Stimulated activated CD4-positive, alpha-beta T cell treated with anti-CD3 and anti-CD28 coated beads, TNF-alpha, amount 100 ng/mL, for 1 hour (primary cell): ENCODE measurements at places on chromosomes 16 and 17.

DNA sequence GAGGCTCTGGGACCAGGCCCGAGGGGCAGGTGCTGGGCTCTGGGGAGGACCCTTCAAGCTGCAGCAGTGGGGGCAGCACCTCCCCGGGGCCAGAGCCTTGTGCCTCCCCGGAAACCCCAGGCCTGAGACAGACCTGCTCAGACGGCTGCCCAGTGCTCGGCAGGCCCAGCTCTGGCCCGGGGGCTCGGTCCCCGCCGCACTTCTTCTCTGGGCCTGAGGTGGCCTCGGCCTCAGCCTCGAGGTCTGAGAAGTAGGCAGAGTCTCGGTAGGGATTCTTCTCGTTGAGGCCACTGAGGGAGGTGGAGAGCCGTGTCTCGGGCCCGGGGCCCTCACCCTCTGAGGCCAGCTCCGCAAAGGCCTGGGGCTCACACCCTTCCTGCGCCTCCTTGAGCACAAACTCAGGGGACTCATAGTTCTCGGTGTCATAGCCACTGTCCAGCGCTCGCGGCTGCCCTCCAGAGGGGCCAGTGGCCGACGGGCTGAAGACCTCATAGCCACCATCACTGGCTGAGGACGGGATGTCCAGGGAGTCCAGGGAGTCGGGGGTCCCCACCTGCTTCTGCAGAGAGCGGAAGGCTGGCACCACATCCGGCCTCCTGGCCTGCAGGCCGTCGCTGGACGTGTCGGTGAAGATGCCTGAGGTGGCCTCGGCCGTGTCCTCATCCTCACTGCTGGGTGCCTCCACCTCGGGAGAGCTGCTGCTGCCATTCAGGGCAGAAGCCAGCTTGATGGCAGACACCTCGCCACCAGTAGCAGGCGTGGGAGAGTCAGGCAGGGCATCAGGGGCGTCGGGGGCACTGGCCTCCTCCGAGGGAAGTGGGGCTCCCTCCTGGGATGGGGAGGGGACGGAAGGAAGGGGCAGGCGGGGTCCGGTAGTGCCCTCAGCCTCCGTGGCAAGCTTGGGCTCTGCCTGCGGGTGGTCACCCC lies 44.3 kb upstream of the PVALEF start:
- no peak for DNase-seq

- no peak for DNase-seq
Measured at GRCh38 chr17:12068946-12069345, 48.3 kb downstream of the MAP2K4 start.

DNA sequence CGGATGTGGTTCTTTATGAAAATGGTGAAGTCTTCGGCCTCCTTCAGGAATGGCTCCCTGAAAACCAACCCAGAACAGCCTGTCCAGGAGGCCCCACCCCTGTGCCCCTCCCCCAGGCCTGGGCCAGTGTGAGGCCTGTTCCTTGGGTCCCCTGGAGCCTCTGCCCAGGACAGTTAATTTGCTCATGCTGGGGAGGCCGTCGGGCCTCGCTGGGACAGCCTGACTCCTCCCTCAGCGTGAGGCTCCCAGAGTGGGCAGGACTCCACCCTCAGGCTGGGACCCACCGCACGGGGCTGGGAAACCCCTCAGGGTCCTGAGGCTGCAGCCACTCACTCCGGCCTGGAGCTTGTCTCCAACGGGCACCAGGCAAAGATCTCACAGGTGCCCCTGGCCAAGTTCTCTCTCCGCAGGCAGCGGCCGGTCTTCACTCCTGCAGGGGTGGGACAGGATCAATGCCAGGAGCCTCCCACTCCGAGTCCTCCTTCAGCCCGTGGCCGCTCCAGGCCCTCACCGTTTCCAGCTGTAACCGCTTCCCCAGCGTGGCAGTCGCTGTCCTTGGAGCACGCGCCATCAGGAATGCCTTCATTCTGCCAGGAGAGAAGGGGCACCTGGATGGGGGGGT lies 5.8 kb downstream of the P2RX5 start:
- DNase-seq, result no peak

GRCh38 chr16:61382435-61382834 lies 653.8 kb downstream of the CDH8 start:
- no peak for DNase-seq

- no peak for DNase-seq
Measured at GRCh38 chr16:4544473-4544872, 5.9 kb upstream of the CDIP1 start.

GRCh38 chr16:56244612-56245011 lies 53.3 kb downstream of the GNAO1 start:
- DNase-seq, result no peak

DNA sequence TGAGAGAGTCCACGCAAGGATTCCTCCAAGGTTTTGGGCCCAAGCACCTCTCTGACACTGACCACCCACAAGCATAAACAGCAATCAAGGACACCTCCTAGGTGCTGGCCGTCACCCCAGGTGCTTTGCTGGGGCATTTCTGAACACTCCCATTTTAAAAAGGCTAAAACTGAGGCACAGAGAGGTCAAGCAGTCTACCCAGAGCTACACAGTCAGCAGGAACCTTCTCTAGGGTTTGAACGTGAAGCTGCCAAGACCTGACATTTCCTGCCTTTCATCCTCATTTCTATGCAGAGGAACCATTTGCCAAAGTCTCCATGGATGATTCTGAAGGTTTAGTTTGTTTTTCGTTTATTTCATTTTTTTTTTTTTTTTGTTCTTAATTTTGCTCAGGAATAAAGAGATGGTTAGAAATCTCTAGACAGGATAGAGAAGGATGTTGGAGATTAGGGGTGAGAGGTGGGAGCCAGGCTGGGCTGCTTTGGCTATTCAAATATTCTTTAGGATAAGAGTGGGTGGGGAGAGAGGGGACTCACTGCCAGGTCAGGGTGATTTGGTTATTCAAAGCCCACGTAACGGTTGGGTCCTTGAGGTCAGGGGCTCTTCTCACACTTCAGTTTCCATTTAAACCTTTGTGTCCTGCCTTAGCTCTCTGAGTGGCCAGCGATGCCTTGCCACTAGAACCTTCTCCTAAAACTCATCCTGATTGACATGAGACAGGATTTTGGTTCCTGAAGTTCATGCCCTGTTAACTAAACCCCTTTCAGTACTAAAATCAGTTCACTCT lies 6.2 kb downstream of the PLCG2 start:
- no peak for DNase-seq

- no peak for DNase-seq
Measured at GRCh38 chr16:68490829-68491575, 42.7 kb upstream of the SMPD3 start.

DNA sequence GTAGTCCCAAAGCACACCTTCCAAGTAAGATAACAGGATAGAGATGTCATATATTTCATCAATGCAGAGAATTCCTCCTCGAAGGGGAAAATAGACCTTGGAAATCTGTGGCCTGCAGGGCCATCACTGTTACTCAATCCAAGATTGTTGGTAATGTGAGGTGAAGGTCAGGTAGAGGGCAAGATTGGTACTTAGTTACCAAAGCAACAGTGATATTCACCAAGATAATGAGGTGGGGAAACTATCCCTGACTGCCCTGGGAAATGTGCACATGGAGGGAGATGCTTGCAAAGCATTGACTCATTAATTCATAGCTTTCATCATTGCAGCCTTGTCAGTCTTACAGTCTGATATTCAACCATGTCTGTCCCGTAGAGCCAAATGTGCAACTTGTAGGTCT lies 234.1 kb upstream of the MON1B start:
- DNase-seq, result no peak

- DNase-seq, result no peak
Measured at GRCh38 chr17:47729476-47729875, 3.6 kb upstream of the TBX21 start.

DNA sequence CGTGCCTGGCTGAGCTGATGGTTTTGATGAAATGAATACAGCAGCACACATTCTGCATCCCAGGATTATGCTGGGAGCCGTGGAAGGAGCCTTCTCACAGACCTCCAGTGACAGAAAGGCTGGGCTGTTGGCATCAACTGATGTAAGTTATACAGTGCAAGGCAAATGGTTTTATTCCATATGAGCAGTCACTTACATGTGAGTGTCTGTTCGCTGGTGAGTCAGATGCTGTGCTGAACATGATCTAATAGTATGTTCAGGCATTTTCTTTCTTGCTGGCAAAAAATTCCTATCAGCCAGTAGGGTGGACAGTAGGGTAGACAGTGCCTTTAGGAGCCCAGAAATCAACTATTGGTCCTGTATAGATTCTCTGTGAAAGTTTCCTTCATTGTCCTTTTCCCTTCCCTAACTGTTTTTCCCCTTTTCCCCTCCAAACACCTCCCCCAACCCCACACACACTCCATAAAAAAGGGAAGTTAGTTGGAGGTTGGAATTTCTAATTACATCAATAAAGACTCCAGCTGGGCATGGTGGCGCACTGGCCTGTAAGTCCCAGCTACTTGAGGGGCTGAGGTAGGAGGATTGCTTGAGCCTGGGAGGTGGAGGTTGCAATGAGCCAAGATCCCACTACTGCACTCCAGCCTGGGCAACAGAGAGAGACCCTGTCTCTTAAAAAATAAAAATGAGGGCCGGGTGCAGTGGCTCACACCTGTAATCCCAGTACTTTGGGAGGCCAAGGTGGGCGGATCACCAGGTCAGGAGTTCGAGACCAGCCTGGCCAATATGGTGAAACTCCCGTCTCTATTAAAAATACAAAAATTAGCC lies 36.2 kb downstream of the LDHD start:
- DNase-seq, result no peak

DNA sequence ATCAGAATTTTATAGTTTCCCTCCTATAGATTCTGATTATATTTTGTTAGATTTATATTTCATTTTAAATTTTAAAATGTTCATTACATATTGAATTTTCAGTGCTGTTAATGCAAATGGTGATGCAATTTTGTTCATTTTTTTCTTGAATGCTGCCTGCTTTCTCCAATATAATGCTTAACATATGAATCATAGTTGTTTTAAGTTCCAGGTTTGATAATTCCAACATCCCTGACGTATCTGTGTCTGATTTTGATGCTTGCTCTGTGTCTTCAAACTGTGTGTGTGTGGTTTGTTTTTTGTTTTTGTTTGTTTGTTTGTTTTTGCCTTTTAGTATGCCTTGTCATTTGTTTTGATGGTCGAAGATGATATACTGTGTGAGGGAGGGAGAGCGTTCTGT lies 134.7 kb upstream of the ELAC2 start:
- no peak for DNase-seq

DNA sequence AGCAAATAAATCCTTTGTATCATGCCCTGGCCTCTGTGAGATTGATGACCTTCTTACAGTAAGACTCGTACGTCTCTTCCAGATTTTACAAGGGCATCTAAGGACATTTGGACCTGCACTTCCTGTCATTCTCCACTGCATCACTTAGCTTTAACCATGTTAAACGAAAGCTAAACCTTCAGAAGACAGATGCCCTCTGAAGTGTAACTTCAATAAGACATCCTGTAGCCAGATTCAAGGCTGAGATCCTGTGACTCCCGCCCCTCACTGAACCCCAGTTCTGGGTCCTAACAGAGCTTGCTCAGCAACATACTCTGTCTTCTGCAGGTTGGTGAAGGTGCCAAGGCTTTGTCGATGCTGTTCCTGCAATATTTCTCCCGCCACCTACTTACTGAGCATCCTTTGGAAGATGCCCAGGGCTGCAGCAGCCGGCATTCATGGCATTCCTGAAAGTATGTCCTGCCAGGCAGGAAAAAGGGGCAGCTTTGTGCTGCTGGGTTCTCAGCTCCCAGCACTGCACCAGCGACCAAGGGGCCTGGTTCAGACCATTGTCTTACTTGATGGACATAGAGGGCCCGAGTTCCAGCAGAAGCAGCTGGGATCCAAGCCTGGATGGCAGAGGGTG lies 131.1 kb downstream of the AXIN2 start:
- DNase-seq, result no peak

GRCh38 chr16:5837007-5837670 lies 739.5 kb upstream of the EEF2KMT start:
- no peak for DNase-seq

GRCh38 chr17:61996916-61997605 lies 68.0 kb downstream of the MED13 start:
- DNase-seq, result no peak

- DNase-seq, result no peak
Measured at GRCh38 chr17:51481370-51481769, 221.0 kb downstream of the UTP18 start.

- no peak for DNase-seq
Measured at GRCh38 chr16:68629351-68629910, 15.7 kb upstream of the CDH3 start.

GRCh38 chr17:44279346-44279665 lies 11.4 kb upstream of the SLC4A1 start:
- DNase-seq, result no peak

DNA sequence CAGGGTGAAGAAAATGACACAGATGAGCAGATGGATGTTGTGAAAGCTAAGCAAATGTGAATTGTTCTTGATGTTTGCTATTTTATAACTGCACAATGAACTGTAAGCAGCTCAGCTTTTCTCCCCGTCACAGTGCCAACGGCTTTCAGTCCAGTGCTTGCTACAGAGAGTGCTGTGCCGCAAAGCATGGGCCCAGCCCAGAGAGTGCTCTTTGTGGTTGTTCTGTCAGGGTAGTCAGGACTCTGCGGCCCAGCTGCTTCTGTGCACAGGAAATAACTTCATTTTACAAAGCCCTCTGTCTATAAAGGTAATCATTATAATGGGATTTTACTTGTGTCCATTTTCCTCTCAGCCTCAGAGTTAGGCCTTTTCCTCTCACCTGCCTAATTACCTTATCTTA lies 39.1 kb downstream of the CDRT15 start:
- DNase-seq, result peak; percentile 24

- DNase-seq, result no peak
Measured at GRCh38 chr17:3838206-3838605, 7.8 kb downstream of the NCBP3 start.

DNA sequence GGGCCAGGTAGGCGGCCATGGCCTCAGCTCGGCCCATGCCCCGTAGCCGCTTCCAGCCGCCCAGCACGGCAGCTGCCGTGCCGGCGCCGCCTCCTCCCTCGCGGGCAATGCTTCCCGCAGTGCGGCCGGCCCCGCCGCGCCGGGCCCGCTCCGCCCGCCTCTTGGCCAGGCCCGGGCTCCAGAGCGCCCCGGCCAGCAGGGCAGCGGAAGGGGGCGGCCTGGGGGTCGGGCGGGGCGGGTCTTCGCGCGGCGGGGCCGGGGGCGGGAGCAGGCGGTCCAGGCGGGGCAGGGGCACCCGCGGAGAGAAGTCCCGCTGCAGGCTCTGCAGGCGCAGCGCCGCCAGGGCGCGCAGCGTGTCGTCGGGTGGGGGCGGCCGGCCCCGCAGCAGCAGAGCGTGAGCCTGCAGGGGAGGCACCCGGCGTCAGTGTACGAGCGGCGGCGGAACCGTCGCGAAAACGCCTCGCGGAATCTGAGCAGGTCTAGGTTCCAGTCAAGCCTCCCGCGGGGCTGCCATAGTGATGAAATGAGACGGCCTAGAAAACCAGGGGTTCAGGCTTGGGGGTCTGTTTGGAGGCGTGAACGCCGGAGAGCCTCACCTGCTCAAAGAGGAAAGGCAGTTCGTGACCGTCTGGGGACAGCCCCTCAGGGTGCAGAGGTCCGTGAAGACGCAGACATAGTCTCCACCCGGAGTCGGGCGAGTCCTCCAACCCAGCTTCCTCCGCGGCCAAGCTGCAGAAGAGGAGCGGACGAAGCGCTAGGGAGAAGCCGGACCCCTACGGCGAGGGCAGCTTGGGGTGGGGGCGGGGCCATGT lies 6.6 kb downstream of the PLEKHH3 start:
- DNase-seq, result no peak

- no peak for DNase-seq
Measured at GRCh38 chr16:78390508-78391324, 291.3 kb downstream of the WWOX start.
